GM23248 (cell line): ENCODE measurements at places on chromosomes 1 and 21. TPM values are rescaled to one million over a fixed set of nuclear protein-coding genes. Genes with fewer than 3 reads are reported as not detected.
A peak's percentile ranks its signal among the peaks of the same experiment; 100 is the strongest.

DNA sequence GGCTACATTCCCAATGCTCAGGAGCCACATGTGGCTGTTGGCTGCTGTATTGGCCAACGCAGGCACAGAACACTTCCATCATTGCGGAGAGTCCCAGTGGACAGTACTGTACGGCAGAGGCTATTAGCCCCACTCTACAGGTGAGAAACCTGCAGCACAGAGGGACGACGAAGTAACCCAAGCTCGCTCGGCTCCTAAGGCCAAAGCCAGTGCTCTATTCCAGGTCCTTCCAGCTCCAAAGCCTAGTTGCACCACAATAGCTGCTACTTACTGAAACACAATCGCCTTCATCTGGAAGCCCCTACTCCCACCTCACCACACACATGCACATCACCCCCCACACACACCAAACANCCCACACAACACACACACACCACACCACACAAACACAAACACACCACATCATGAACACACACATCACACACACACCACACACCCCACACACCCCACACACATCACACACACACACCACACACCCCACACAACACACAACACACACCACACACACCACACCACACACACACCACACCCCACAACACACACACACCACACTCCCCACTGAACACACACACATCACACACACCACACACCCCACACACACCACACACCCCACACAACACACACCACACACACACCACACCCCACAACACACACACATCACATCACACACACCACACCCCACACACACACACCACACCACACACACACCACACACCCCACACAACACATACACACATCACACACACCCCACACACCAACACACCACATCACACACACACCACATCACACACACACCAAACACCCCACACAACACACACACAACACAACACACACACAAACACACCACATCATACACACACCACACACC is 3.2 kb downstream of the LYPD8 start:
- DNase-seq = peak; percentile 10

GRCh38 chr1:109722908-109723691 is 11.0 kb downstream of the GSTM5 start:
- peak; percentile 21 for DNase-seq

FCMR gene
- 1.2 TPM in 1 of 2 replicates, not detected in the other for total RNA-seq

ZZZ3 gene
- 72.6 and 117 TPM in 2 replicates for total RNA-seq

PGLYRP3 gene
- not detected in 2 replicates for total RNA-seq

LCE1F gene
- total RNA-seq = not detected in 2 replicates

VPS45 gene
- 42.0 and 49.2 TPM in 2 replicates for total RNA-seq
